Smooth muscle cell of the umbilical artery (primary cell): ENCODE measurements at places on chromosomes 4 and X. TPM values are rescaled to one million over a fixed set of nuclear protein-coding genes. Genes with fewer than 3 reads are reported as not detected.

The DACH2 gene
- not detected in 2 replicates for total RNA-seq

The RENBP gene
- total RNA-seq, result 2.1 and 5.0 TPM in 2 replicates

The CDS1 gene
- under 0.01 and 0.05 TPM in 2 replicates for total RNA-seq

The TENM3 gene
- total RNA-seq, result 28.5 and 44.3 TPM in 2 replicates

The LINC00632 gene
- 13.4 and 17.0 TPM in 2 replicates for total RNA-seq

The SPP1 gene
- total RNA-seq, result 3.3 and 6.9 TPM in 2 replicates

The F8A1 gene
- 1.8 and 4.6 TPM in 2 replicates for total RNA-seq

The PHOX2B gene
- total RNA-seq, result not detected in 2 replicates

The KCTD8 gene
- not detected in 2 replicates for total RNA-seq

The CT45A10 gene
- total RNA-seq, result not detected in 2 replicates

The INTS6L gene
- 12.4 and 15.4 TPM in 2 replicates for total RNA-seq

The PNCK gene
- total RNA-seq, result 0.59 and 0.92 TPM in 2 replicates

The SHISA3 gene
- total RNA-seq, result 0.30 TPM in 1 of 2 replicates, not detected in the other

The ZNF718 gene
- 3.0 and 6.0 TPM in 2 replicates for total RNA-seq

The USP27X gene
- total RNA-seq, result 3.6 TPM in 2 replicates

The TMEM271 gene
- total RNA-seq, result not detected in 2 replicates

The DBET gene
- not detected in 2 replicates for total RNA-seq
